ENCODE measurements at places on chromosomes 5 and 9.

GRCh38 chr9:34907044-34907443, 51.0 kb upstream of the PHF24 start:
- DNase-seq = no peak

GRCh38 chr9:131603711-131604439, 58.6 kb downstream of the PRRT1B start:
- no peak for DNase-seq

DNA sequence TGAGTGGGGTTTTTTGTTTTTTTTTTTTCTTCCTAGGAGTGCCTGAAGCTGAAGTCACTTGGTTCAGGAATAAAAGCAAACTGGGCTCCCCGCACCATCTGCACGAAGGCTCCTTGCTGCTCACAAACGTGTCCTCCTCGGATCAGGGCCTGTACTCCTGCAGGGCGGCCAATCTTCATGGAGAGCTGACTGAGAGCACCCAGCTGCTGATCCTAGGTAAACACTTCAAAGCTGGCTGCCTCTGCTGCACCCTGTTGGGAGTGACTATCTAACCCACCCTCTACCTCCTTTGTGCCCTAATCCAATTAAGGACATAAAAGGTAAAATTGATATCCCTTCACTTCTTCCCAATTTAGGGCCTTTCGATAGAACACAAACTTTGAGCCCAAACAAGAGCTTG, 206.8 kb downstream of the SAXO1 start:
- no peak for DNase-seq

GRCh38 chr9:136399176-136400037, 563 bp downstream of the SNAPC4 start:
- DNase-seq = no peak

DNA sequence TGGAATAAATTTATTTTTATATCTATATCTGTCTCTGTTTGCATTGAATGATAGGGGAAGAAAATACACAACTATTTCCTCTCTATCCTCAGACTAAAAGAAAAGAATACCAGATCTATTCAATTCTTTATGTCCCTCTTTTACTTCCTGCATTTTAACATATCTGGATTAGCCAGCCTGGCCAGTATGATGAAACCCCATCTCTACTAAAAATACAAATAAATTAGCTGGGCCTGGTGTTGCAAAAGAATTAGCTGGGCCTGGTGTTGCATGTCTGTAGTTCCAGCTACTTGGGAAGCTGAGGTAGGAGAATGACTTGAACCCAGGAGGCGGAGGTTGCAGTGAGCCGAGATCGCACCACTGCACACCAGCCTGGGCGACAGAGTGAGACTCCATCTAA, 182.0 kb downstream of the LURAP1L start:
- DNase-seq = no peak

DNA sequence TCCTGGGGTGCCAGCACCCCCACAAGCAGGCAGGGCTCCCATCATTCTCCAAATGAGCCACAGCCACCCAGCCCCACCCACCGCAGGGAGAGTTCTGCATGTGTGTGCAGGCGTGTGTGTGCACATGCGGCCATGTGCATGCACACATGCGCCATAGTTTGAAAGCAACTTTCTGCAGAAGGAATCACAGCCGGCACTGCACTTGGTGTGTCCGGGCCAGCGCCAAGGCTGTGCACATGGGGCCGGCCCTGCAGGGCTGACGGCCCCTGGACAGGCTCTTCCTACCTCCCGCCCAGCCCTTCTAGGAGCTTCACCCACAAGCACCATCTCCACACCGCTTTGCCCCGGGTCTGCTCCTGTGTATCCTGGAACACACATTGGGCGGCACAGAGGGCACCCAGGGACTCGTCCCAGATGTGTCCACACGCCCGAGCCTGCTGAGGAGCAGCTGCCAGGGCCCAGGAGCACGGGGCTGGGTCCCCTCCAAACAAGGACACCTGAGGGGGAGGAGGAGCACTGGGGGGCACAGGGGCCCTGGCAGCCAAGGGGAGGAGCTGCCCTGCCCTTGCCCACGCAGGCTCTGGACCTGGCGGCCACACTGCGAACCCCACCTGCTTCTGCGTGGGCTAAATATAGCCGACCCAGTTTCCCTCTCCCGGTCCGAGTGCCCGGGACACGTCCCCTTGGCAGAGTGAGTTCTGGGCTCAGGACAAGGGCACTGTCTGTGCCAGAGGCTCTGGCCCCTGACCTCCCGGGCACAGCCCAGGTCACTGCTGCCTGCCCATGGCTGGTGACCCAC, 19.1 kb downstream of the TPPP start:
- no peak for DNase-seq

- no peak for DNase-seq
Observed at GRCh38 chr9:102185962-102186361, 447.5 kb upstream of the GRIN3A start.

GRCh38 chr5:78594021-78594420, 54.6 kb downstream of the LHFPL2 start:
- DNase-seq = no peak

- no peak for DNase-seq
Observed at GRCh38 chr9:93099551-93100275, 3.7 kb downstream of the CARD19 start.

DNA sequence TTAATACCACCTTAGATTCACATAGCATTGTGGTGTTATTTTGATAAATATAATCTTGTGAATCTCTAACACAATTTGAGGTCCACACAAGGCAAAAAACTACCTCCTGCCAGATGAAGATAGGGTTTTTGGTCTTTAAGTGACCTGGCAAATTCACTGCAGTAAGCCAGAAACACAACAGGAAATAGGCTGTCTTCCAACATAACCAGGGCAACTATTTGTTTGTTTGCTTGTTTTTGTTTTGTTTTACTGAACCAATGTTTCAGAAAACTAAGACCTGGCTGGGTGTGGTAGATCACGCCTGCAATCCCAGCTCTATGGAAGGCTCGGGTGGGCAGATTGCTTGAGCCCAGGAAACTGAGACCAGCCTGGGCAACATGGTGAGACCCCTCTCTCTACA, 95.5 kb downstream of the USP20 start:
- DNase-seq = no peak
